ENCODE measurements at places on chromosomes 6 and 20. TPM values are rescaled to one million over a fixed set of nuclear protein-coding genes. Genes with fewer than 3 reads are reported as not detected.

- no peaks in the 10 kb centered on the region for H3K27me3 ChIP-seq
- no peaks in the 10 kb centered on the region for H3K4me1 ChIP-seq
- DNase-seq = no peak
- no peaks in the 10 kb centered on the region for H3K36me3 ChIP-seq
These were observed 4.9 kb upstream of the SCP2D1 start for GRCh38 chr20:18808712-18809111.

DNA sequence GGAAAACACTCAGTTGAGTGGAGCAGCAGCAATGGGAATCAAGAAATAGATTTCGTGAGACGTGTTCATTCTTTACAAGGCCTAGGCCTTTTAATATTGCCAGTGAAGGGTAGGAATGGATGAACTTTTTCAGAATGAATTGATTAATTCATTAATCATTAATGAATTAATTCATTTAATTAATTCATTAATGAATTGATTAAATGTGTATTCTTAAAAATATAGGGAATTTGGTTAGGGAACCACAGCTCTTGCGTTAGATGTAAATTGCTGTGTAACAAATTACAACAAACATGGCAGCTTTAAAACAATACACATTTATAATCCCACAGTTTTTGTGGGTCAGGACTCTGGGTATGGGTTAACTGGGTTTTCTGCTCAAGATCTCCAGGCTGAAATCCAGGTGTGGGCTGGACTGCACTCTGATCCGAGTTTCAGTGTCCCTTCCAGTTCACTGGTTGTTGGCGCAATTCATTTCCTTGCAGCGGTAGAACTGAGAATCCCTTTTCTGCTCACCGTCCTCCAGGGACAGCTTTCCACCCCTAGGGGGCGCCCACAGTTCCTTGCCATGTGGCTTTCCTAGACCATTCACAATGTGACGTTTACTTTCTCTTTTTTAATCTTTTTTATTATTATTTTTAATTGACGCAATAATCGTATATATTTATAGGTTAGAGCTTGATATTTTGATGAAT is 32.8 kb upstream of the BCAS1 start:
- no peak overlapping the region for H3K4me3 ChIP-seq
- peak; percentile 80 for DNase-seq
- no peaks in the 10 kb centered on the region for H3K36me3 ChIP-seq
- peaks cover 6% of the 10 kb centered on the region for H3K4me1 ChIP-seq

DNA sequence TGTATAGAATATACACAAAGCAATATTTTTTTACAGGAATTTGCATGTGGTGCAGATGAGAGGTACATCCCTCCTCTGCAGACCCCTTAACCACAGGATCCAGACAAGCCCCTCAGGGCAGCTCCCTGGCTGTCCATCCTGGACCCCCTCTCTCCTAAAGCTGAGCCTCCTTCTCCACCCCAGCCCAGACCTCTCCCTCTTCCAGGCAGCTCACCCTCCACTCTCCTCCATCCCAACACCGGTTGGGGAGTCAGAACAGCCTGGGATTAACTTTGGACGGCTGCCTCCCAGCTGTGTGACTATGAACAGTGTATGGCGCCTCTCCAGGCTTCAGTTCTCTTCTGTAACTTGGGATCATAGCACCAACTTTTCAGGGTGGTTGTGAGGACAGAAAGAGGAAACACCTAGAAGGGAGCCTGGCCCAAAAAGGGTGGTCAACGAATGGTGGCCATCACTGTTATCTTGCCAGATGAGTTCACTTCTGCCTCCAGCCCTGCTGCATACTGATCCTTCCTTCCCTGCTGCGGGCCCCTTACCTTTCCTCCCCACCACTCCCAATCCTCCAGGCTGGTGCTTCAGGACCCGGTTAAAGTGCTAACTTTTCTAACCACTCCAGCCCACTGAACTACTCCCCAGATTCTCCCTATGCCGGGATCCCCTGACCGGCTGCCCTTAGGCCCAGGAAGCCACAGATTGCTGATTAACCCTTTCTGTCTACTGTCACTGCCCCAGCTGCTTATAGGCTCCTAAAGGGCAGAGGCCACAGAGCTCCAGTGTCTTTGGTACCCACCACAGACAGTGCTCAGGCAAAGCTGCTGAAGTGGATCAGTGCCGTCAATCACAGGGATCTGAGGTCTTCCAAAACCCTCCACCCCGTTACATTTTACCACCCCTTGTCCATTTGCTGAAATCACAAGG is 55.9 kb downstream of the GPR6 start:
- no peaks in the 10 kb centered on the region for H3K36me3 ChIP-seq
- H3K27ac ChIP-seq = no peak overlapping the region
- H3K27me3 ChIP-seq = no peaks in the 10 kb centered on the region
- no peak overlapping the region for H3K4me3 ChIP-seq
- no peaks in the 10 kb centered on the region for H3K4me1 ChIP-seq

The ADGB gene
- total RNA-seq = not detected

DNA sequence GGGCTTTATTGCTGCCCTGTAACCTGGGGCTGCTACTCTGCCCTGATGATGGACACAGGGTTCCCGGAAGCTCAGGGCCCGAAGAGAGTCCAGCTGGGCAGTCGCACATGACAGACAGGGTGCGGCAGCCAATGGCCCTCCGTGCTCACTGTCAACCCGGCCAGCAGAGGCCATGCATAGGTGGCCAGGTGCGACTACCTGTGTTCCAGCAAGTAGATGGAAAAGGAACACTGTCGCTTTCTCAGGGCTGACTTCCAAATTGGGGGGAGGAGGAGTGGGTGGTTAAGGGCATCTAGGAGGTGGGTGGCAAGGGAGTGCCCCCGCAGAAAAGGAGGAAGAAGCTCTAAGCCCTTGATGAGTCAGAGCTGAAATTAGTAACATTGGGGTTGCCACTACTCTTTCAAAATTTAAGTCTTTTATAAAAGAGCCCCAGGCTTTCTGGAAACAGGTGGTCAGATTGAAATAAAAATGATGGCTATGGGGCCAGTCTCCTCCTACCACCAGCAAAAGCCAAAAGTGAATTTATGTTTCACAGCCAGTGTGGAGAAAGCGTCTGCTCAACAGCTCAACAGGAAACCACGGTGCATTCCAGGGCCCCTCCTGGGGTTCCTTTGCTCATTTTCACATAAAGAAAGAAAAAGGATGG is 2.3 kb upstream of the RAMACL start:
- no peak for DNase-seq
- H3K27ac ChIP-seq = no peak overlapping the region
- peaks cover 17% of the 10 kb centered on the region for H3K4me1 ChIP-seq
- no peaks in the 10 kb centered on the region for H3K27me3 ChIP-seq
